Cardiac septum (tissue), 1 donor: ENCODE measurements at places on chromosomes 7 and 10. TPM values are rescaled to one million over a fixed set of nuclear protein-coding genes. Genes with fewer than 3 reads are reported as not detected.
A peak's percentile ranks its signal among the peaks of the same experiment; 100 is the strongest.

- no peak for DNase-seq
Measured at GRCh38 chr10:78165172-78165571, 131.5 kb downstream of the RPS24 start.

ZC3HAV1L gene
- total RNA-seq: 3.2 TPM

DNA sequence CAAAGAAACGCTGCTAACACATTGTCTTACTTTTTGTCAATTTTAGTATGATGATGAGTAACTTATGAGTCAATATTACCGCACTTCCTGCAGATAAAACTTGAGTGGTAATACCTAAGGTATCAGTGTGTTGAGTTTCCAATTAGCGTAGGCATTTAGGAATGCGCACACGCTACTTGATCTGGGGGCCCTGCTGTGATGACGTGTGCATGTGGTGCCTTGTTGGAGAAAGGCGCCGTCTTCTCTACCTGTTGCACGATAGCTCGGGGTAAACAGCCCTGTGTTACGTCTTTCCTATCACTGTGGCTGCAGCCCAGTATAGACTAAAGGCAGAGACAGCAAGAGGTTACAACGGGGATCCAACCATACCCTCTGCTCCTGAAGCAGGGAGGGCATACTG, 476.8 kb upstream of the ADARB2 start:
- no peak for DNase-seq

DNA sequence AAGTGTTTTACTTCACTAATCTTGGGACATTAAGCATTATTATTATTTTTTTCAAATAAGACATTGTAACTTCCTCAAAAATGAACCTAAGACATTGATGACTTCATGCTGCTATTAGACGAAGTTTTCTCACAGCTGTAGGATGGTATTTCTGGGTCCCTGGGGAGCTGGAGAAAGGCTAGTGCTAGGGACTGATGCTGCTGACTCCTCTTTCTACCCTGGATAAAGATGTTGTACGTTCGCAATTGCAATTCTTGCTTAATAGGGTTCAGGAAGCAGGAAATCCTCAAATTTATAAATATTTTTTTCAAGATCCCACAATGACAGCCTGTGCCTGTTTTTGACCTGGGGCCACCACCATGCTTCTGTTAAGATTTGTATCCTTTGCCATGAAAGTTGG, 526.0 kb downstream of the CCSER2 start:
- DNase-seq: no peak

GRCh38 chr10:70115948-70116682, 16.5 kb downstream of the AIFM2 start:
- no peak for DNase-seq

PPIF gene
- total RNA-seq: 115 TPM

EN2 gene
- not detected for total RNA-seq

MYPN gene
- total RNA-seq: 196 TPM

- no peak for DNase-seq
Measured at GRCh38 chr7:98681511-98681910, 64.4 kb downstream of the NPTX2 start.

GRCh38 chr10:132471125-132471451, 66.5 kb upstream of the INPP5A start:
- no peak for DNase-seq

ZCWPW1 gene
- total RNA-seq: 3.4 TPM

DNA sequence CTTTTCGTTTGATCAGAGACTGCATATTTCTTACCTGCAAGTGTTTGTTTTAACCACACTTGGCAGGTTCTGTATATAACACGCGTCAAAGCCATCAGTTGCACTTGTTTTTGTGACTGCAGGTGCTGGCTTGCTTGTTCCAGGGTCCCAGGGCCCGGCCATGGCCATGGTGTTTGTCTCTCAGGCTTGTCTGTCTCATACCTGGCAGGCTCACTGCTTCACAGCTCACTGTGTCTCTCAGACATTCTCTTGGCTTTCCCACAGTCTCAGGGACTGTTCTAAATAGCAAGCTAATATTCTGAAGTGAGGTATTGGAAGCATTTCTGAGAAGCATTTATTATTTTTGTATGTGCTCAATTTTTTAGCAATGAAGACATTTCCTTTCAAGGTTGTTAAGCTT, 46.9 kb downstream of the GPR141 start:
- no peak for DNase-seq

DNA sequence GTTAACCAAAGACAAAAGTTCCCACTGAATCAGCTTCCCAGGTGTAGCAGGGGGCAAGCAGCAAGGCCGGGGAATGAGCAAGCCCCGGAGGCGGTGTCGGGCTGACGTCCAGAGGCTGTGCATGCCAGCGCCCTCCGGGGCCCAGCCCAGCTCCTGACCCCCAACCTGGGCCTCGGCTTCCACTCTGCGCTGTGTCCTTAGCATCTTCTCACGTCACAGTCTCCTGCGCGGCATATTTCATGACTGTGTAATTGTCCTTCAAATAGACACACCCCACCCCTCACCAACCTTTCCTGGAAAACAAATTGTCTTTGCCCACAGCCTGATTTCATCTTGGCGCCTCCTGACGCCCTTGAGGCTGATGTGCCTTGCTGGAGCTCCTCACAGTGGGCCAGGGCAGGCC, 133.5 kb downstream of the RGS10 start:
- DNase-seq: no peak

BMS1 gene
- total RNA-seq: 13.4 TPM

DNA sequence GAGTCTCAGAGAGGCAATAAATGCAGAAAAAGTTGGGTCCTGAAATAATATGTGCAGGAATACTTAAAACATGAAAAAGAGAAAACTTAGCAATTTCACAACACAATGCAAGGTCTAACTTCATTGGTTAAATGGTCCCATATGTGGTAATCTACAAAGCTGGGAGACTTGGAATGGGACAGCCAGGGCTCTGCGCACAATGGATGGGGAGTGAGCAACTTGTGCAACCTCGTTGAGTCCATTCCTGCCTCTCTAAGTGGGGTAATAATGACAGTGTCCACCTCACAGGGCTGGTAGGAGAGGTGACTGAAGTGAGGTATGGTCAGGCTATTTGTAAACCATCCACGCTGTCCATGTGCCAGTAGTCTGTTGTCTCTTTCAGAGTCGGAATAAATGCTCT, 11.8 kb upstream of the EMX2 start:
- no peak for DNase-seq

- no peak for DNase-seq
Measured at GRCh38 chr7:2190531-2190930, 42.2 kb downstream of the MAD1L1 start.

DNA sequence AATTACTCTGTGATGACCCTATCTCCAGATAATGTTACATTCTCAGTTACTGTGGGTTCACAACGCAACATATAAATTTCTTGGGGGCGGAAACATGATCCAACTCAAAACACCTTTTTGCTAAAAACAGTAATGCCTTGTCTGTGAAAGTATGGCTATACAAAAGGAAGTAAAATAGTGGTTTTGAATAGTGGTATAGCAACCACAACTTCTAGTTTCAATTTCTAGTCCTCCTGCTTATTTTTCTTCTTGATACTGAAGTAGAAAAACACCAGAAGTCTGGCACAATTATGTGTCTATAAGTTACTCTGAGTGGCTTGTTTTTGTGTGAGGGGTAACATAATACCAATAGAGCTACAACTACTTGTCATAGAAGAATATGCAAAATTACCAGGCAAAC, 21.5 kb upstream of the ZNF800 start:
- no peak for DNase-seq

DMBT1 gene
- 0.08 TPM for total RNA-seq

- peak; percentile 43 for DNase-seq
Measured at GRCh38 chr7:157946398-157947060, 609.7 kb downstream of the DNAJB6 start.

- DNase-seq: peak; percentile 73
Measured at GRCh38 chr10:118781541-118781940, 26.8 kb upstream of the CACUL1 start.

HOXA4 gene
- 1.1 TPM for total RNA-seq

- DNase-seq: no peak
Measured at GRCh38 chr7:36208426-36208825, 55.4 kb downstream of the EEPD1 start.

CUBN gene
- total RNA-seq: 0.54 TPM

FGFBP3 gene
- total RNA-seq: 0.65 TPM

GRCh38 chr10:88936656-88937055, 15.9 kb downstream of the ACTA2 start:
- DNase-seq: no peak

DNA sequence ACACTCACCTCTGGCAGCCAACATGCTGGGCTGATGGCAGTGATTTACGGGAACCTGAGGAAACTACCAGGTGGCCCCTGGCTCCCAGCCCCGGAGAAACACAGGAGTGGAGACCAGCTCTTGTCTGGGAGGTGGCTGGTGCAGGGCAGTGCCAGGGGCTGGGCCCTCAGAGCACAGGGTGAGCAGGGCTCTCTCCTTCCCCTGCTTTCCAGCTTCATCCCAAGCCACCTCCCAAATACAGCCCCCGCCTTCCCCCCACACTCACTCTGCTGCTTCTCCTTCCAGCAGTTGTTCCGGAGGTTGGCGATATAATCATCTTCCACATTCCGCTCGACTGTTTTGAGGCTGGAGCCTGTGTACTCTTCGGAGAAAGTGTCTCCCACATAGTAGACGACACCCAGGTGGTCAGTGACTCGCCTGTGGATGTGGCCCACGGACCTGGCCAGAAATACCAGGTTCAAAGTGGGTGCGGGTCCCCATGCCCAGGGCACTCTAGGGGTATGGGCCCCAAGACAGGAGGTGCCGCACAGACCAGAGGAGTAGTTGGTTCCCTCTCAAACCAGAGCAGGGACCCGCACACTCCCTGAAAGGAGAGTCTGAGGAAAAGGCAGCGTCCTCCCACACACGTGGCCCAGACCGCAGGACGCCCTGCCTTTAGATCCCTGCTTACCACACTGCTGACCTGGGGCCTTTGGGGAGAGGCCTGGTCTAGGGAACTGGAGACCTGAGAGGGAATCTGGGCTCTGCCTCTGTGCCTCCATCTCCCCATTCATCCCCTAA, 18.3 kb downstream of the DNAJB12 start:
- DNase-seq: no peak

DNA sequence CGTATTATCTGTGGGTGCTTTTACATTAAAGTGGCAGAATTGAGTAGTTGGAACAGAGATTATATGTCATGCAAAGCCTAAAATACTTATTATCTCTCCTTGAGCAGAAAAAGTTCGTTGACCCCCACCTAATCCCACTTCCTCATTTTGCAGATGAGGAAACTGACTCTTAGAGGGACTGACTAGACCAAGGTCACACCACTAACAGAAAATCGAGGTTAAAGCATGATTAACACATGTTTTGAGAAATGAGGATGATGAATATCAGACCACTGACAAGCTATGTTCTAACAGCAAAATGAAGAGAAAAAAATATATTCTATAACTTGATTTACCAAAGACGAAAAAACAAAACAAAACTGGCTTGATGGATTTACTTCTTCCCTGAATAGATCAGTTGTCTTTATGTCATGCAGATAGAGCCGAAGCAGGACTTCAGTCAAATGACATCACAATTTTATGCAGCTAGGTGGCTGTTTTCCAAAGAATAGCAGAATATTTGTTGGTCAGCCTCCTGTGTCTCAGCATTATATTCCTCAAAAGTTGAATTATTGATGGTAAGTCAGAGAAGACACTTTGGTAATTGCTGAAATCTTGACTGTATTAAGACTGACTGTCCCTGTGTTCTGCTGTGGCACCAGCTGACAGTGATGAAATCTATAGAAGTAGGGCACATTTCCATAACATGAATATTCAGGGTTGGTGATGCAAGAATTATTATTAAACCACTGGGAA, 24.2 kb upstream of the SMIM30 start:
- DNase-seq: no peak

DNA sequence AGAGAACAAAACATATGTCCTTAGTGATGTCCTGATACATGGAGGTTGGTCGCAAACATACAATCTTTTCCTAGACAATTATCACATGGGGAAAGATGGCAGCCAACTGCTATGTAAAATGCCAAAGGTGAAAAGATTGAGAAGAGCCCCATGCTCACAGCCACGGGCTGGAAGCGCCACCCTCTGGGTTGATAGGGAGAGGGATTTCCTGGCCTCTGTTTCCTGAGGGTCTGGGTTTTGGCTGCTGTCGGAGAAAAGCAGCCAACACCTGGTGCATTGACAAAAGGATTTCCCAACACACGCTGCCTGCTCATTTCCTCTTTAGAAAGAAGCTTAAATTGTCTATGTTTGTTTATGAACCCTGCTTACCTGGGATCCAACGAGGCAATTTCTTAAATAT, 43.8 kb downstream of the ITIH5 start:
- DNase-seq: no peak

GRCh38 chr10:71761541-71762113, 11.7 kb downstream of the VSIR start:
- DNase-seq: no peak

DNA sequence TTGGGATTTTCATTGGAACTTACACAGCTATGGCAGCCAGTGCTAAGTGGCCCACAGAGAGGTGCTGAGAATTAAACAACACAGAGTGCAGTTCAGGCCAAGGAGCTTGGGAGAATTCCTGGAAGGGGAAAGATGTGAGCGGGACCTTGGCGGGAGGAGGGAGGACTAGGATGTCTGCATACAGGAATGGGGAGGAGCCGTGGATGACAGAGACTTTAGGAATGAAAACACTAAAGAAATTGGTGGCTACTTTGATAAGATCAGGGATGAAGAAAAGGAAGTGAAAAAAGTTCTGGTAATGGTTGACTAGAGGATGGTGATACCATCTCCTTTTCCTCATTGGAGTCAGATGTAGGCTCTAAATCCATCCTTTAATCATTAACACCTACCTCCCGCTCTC, 234.2 kb upstream of the FZD8 start:
- DNase-seq: no peak

DNA sequence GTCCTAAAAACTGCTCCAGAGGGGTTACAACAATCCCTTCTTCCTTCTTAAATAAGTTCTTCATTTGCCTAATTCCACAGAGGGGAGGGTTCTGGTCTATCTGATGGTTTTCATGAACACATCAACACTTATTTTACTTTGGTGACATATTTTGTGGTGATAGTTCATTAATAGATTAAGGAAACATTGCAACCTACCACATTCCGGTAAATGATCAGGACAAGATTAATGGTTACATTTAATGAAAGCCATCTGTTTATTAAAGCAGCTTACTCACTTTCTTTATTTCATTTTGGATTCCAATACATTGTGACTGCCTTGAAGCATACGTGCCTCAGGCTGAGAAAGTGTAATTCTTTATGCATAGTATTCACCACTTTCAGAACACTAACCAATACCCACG, 101.0 kb downstream of the SKIDA1 start:
- no peak for DNase-seq

DNA sequence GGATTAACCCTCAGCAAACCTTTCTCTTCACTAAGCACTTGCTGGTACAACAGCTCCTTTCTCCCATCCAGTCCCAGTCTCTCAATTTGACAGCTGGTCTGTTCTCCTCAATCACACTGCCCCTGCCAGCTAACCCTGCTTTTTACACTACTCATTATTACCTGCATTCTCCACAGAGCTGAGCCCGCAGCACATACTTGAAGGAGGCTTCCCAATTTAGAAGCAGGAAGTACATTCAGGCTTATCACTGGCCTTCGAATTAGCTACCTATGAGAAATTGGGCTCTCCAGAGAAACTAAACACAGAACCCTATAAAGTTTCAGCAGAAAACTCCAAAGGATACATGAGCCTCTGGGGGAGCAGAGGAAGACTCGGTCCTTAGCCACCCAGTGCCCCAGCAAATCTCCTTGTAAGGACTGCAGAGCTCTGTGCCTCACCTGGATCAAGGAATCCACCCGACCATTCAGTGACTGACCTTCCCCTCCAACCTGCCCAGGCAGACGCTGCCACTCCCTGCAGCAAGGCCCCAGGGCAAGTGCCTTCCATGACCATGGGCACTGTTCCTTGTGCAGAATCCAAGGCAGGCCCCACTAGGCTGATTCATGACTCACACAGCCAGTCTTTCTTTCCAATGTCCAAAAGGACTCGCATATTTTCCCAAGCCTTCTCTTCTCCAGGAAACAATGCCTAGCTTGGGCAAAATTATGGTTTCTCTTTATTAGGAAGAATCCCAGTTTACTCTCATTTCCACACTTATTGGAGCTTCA, 68.0 kb downstream of the VOPP1 start:
- peak; percentile 38 for DNase-seq
